ENCODE measurements at places on chromosomes 13 and 19.

GRCh38 chr13:37747071-37747612 lies 122.4 kb downstream of the TRPC4 start:
- DNase-seq: no peak

DNA sequence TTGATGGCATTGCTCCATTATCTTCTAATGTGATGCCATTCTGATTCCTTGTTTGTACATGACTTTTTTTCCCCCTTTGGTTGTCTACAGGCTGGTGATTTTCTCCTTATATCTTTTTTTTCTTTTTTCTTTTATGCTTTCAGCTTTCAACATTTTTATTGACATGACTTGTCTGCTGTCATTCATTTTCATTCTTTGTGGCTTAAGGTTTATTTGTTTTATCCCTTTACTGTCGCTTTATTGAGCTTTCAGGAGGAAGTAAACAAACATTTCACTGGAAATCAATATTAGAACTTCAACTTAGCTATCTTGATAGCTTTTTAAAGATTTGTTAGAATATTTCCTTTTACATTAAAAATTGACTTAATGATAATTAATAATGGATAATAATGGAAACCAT lies 9.7 kb downstream of the ITM2B start:
- DNase-seq: no peak

DNA sequence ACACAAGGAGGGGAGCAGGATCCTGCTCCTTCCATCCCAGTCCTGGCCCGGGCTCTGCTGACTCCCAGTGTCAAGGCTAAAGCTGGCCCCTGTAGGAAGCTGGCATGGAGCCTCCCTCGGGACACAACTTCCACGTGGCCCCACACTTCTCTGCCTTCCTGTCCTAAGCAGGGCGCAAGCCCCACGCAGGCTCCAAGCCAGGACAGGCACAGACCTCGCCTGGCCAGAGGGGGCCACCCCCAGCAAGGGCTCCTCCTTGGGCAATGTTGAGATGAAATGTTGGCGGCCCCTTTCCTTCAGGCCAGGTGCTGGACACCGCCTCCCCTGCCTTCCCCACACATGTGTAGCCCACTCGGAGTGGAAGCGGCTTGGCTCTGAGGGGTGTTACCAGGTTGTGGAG lies 66.6 kb downstream of the COL4A1 start:
- no peak for DNase-seq

GRCh38 chr19:37413313-37414084 lies 42.6 kb downstream of the ZNF527 start:
- peak; percentile 1 for DNase-seq

GRCh38 chr19:34209726-34210125 lies 37.4 kb downstream of the LSM14A start:
- DNase-seq: no peak

- DNase-seq: no peak
Observed at GRCh38 chr13:105159841-105160240, 1375.6 kb downstream of the EFNB2 start.

DNA sequence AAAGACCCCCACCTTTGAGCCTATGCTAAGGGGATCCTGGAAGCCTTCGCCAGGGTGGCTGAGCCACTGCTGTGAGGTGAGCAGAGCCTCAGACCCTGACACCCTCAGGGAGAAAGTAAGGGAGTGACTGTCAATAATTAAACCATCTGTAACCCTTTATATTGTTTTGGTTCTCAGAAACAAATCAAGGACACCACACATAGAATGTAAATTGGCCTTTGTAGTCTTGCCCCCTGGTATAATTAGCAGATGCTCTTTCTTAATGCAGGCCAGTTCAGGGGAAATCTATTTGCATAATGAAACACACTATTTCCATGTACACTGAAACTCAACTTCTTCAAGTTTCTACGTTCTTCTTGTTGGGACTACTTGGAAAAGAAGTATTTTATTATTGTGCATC lies 127.7 kb upstream of the EDNRB start:
- DNase-seq: no peak

DNA sequence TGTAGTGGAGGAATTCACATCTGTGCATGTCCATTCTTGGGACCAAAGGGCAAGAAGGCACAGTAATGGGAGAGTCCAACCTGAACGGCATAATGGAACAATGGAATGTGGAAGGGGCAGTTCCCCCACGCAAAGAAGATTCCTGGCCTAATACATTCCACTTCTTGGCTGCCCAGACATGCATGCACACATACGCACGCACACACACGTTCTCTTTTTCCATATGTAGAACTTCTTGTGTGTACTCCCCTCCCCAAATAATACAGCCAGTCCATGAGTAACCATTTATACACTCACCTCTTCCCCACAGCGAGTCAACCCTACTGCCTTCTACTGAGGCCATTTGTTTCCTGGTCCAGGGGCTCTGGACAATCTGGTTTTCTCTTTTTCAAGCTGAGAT lies 6.0 kb upstream of the STK24 start:
- no peak for DNase-seq

GRCh38 chr19:46226438-46226973 lies 3.0 kb upstream of the IGFL1 start:
- DNase-seq: no peak

DNA sequence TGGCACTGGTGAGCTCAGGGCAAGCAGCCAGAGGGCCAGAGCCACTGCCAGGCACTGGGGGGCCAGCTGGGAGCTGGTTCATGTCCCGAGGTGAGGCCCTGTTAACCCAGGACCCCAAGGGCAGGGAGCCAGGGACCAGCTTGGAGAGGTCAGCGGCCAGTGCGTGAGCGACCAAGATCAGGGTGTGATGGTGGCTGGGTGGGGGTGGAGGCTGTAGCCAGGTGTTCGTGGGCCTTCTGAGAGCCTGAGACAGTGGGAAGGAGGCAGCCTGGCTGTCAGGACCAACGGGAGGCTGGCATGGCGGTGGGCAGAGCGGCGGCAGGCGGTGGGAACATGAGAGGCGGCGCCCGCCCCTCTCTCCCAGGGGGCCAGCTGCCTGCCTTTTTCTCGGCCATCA lies 8.1 kb upstream of the KPTN start:
- DNase-seq: no peak

- DNase-seq: peak; percentile 74
Observed at GRCh38 chr19:49149652-49150105, 5.5 kb downstream of the HRC start.

GRCh38 chr13:91154558-91155353 lies 192.7 kb upstream of the MIR17HG start:
- DNase-seq: no peak

GRCh38 chr13:32902029-32902780 lies 114.0 kb upstream of the KL start:
- no peak for DNase-seq

DNA sequence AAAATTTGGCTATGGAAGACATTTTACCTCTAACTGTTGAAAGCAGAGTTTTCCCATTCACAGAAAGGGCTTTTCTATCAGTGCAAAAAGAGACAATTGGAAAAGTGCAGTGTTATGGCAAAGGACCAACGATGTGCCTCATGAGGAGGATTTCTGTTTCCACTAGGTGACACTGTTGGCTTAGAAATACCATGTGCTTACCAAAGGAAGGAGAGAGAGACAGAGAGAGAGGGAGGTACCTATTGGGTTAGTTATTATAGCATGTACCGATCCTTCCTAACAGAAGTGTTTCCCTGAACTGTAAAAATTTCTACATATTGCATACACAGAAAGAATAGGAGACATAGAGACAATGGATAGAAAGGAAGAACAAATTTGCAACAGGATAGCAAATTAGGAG lies 23.9 kb upstream of the PSG4 start:
- no peak for DNase-seq

DNA sequence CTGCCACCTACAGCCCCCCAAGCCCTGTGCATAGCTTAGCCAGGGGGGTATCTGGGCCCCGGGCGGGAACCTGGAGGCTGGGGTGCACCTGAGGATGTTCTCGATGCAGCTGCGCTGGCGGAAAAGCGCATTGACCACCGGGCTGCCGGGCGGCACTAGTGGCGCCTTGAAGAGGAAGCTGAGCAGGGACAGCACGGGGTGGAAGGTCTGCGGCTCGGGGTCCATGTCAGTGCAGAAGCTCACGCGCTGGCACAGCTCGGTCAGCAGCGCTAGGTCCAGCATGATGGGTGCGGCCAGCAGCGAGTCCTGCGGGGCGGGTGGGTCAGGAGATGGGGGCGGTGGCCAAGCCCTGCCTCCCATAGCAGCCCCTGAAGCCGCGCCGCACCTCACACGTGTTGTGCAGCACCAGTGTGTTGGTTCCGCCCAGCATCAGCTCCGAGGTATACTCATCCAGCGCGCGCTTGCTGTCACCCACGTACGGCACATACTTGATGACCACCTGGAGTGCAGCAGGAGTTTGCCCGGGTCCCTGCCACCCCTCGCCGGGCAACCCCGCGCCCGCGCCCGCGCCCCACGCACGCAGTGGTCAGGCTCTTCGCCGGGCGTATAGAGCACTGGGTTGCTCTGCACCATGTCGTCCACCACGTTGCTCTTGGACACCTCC lies 2.6 kb downstream of the ISYNA1 start:
- no peak for DNase-seq

- no peak for DNase-seq
Observed at GRCh38 chr13:32175307-32175706, 139.9 kb downstream of the ZAR1L start.

GRCh38 chr13:37413161-37413560 lies 185.4 kb downstream of the POSTN start:
- DNase-seq: no peak

DNA sequence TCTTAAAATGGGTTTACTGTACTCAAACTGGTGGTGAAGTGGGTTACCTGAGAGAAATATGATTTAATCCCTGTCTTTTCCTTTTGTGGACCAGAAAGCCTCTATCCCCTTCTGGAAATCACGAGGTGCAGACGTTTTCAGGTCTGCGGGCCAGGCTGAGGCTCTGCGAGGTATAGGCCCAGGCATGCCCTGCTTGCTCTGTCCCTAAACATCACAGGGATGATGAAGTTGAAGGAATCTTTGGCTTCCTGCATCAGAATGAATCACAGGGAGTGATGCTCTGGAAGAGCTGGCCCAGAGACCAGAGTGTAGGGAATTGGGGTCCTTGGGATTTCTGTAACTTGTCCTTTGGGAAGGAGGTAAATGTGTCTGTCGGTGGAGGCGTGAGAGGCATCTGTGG lies 18.4 kb upstream of the CHST8 start:
- DNase-seq: no peak

- no peak for DNase-seq
Observed at GRCh38 chr13:80141123-80141849, 199.6 kb downstream of the SPRY2 start.

DNA sequence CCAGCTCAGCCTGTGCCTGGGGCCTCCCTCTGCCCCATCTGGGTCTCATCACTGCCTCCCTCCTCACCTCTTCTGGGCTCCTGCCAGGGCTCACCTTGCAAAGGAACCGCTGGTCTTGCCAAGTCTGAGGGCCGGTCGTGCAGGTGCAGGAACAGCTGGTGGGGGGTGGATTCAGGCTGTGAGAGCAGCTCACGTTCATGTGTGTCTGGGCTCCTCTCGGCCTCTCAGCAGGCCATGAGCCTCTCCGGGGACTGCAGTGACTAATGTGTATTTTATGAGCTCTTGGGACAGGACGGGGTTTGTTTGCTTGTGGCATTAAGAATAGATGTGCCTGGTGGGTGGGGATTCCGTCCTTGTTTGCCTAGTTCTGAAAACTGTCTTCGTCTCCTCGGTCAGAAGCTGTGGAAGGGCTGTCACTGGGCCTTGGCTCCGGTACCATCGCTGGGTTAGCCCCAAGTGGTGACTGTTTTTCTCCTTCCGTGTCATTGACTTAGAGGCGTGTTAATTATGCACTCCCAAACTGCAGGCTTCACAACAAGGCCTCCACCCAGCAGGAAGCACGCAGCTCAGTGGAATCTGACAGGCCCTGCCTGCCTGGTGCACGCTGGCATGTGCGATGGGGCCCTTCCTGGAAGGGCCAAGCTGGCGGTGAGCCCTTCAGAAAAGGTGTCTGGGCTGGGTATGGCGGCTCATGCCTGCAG lies 77.6 kb downstream of the KDM4B start:
- no peak for DNase-seq

GRCh38 chr13:43720780-43721397 lies 65.9 kb downstream of the ENOX1 start:
- DNase-seq: no peak

DNA sequence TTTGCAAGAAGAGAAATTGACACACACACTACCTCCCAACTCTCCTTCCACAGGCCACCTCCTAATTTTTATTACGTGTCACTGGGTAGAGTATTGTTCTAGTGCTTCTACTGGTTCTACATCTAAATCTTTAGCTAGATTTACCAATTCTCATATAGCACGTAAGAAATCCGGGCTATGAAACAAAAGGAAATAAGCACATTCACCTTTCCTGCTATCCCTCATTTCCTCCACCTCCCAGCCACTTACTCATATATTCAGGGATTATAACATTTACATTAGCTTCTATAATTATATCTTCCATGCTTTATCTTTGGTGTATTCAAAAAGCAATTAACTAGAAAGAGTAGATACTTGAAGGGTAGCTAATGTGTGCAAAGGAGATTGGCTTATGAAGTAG lies 39.7 kb downstream of the USP12 start:
- DNase-seq: no peak

DNA sequence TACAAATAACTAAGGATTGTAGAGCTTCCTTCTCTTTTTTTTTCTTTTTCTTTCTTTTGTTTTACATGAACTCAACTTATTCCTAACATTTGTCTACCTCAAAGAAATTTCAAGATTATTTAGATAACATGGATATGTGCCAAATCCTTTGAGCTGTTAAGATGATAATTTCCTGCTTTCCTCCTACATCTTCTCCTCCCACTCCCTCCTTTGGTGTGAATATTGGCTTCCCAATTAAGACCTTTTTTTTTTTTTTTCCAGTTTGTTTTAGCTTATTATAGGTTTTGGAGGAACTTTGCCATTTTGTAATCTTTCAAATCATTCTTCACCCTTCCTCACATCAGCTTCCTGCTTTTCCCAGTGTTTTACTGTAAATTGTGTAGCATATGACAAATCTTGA lies 10.6 kb downstream of the NHLRC3 start:
- peak; percentile 35 for DNase-seq

DNA sequence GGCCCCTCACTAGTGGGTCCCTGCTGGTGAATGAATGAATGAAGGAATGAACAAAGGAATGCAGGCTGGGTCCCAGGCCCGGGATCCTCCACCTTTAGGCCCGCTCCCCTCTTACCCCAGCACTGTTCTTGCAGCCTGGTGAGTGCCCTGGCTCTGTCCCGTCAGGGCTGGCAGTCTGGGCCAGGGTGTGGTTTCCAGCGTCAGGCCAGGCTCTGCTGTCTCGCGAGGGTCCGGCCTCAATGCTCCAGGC lies 317 bp downstream of the LYL1 start:
- no peak for DNase-seq
